ENCODE measurements at places on chromosomes 6 and 20.

GRCh38 chr20:18215566-18215965 is 72.8 kb upstream of the ZNF133 start:
- DNase-seq = no peak

- no peak for DNase-seq
Measured at GRCh38 chr20:46282669-46283068, 25.6 kb downstream of the CDH22 start.

GRCh38 chr6:145602726-145603326 is 132.5 kb downstream of the EPM2A start:
- no peak for DNase-seq

DNA sequence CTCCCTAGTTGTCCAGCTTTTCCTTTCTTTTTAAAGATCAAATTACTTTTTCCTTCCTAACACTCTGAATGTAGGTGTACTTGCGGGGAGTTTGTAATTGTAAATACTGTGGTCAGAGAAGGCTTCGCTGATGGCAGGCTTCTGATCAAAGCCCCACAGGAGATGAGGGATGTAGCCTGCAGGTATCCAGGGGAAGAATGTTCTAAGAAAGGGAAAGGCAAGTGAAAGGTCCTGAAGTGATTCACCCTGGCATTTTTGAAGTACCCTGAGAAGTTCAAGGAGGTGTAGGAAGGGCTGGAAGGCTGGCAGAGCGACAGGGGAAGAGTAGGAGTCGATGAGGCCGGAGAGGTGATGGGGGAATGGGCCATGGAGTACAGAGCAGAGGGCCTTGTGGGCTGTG is 38.2 kb upstream of the CCN6 start:
- no peak for DNase-seq

- no peak for DNase-seq
Measured at GRCh38 chr6:167137881-167138280, 15.0 kb downstream of the CCR6 start.

- no peak for DNase-seq
Measured at GRCh38 chr20:4443016-4443415, 278.7 kb upstream of the PRND start.

DNA sequence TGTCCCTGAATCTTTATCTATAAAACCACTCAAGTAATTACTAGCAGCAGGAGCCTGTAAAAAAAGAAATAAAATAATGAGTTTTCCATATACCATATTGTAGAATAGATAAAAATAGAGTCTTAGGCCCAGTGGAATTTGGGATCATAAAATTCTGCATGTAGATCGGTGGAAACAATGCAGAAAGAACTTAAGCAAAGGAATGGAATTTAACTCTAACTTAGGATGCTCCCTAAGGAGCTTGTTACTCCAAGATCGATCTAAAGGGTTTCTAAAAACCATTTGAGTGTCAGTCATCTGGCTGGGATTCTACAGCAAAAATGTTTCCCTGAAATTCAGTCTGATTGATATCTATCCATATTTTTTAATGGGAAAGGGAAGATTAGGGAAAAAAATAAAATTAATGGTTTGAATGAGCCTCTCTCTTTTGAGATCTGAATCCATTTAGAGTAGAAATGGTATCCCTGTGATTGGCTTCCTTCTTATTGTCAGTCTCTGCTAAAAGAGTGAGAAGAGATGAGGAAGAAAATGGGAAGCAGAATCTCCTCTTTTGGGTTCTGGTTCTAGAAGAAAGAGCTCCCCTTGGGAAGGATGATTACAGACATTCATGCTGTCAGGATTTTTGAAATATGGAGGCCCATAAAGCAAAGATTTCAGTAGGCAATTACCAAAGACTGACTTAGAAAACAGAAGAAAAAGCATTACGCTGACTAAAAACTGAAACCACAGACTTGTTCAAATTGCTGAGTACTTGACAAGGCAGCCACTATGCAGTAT is 564.3 kb upstream of the MARCKS start:
- DNase-seq = no peak

DNA sequence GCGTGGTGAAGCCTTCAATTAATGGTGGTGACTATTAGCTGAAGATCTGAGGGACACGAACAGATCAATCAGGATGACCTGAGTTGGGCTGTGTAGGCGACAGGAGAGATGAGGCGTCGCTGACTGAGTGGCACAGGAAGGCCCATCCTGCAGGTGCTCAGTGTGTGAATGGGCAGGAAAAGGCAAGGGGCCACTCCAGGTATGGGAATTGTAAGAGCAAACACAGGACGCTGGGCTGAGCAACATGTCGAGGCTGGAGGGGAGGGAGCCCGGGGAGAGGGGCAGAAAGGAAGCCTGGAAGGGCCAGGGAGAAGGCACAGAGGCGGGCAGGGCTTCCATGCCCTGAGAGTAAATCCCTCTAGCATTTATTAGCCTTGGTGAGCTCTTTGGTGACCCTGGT is 151.0 kb downstream of the VEGFA start:
- DNase-seq = no peak
